ENCODE measurements at places on chromosomes 2 and 18.
A peak's percentile ranks its signal among the peaks of the same experiment; 100 is the strongest.

DNA sequence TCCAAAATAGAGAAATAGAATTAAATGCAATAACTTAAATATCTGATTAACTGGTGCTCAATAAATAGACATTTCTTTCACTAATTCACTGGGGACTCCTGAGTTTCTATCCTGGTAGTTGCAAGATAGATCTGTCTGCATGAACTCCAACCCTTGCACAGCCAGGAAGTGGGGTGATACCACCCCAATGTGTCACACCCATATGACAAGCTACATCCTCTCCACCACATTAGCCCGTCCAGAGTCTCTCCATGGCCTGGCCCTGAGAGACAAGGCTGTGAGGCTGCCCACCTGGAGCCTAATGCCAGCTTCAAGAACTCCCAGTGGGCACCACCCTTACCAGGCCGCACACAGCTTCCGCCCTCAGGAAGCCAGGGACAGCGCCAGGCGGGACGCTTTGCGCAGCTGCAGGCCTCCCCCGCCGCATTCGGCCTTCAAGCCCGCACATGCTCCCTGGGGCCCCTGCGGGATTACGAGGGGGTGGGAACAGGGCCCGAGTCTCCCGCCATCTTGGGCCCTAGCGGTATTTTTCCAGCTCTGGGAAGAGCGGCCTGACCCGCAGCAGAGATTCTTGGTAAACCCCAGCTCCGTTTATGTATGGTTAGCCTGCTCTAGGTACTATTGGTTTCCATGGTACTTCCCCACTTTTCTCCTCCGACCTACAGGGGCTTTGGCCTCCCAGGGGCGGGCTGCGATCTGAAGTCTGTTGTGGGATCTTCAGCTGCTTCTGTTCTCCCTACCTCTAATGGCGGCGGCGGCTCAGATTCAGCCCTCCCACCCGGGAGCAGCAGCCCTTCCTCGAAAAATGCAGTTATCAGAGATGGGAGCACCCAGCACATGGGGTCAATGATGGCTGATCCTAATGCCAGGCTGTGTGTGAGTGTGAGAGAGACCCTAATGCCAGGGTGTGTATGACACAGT is at the start of gene TDRD15:
Gene TDRD15, plus strand, starts transcription at position 496 of the 921 bp plus-strand sequence. CDS start 13,500 bp downstream, outside the sequence.
- no peak for DNase-seq

DNA sequence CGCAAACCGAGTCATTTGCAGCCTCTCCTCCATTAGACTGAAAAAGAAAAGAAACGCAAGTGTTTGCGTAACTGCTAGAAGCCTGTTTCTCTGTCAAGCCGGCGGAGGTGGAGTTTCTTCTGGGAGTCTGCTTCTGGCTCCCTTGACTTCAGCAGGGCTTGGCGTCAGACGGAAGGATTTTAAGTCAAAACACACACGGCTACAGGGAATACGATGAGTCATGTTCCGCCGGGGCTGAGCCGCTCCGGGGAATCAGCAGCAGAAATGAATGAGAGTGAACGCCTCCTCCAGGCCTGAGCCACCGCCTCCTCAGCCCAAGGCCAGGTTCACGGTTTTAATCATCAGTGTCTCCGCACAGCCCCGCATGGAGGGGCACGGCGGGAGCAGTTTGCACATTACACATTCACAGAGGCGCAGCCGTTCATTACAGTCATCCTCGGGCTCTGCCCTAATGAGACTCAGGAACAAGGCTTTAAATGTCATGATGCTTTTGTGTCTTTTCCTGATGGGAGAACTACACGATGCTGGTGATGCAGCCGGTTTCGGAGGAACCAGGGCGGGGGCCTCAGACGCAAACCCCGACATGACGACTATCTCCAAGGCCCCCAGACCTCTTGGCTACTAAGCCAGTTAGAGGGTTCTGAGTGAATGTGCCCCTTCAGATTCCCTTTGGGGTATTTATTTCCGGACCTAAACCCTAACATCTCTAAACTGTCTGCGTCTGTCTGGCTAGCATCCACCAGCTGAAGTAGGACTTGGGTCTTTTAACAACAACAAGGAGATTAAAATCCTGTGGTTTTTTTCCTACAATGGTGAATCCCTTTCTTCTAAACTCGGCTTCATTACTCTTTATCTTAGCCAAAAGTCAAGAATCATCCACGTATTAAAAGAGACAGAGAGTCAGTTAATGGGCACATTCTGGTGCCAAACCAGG is 11.1 kb upstream of the SCG2 start:
- peak; percentile 48 for DNase-seq

- DNase-seq: no peak
Measured at GRCh38 chr2:158828378-158829164, 33.5 kb downstream of the DAPL1 start.

DNA sequence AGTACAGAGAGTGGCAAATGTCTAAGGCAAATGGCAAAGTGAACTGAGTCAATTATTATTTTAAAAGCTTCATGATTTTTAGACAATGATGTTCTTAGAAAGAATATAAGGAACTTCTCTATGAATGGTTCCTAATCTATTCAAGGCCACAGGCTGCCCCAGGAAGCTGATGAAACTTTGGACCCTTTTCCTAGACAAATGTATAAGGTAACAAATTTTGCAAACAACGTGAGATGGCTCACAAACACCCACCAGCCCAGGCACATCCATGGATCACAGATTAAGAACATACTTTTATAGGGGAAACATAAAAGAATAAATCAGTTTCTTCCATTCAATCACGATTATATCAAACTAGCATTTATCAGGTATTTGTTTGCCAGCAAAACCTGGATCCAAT is 659.0 kb downstream of the IRS1 start:
- DNase-seq: no peak

GRCh38 chr2:160246356-160246755 is 46.3 kb upstream of the ITGB6 start:
- DNase-seq: no peak

GRCh38 chr18:40708726-40709125 is 1246.3 kb upstream of the PIK3C3 start:
- no peak for DNase-seq

- no peak for DNase-seq
Measured at GRCh38 chr2:32135409-32135808, 30.3 kb upstream of the SLC30A6 start.

DNA sequence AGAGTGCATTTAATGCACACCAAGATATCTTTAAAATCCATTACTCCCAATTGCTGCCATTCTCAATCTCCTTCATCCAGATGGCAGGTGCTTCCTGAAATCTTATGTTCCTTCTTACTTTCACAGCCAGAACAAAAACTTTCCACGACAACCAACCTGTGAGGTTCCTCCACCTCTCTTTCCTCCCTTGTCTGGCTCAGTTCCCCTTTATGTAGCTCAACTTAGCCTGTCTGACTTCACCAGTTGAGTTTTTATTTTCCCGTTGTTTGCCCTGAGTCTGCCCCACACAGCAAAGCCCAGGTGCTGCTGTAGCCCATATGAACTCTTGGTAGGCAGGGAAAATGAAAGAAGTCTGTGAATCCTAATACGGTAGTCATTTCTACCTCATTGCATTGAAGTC is 112.5 kb downstream of the MREG start:
- DNase-seq: no peak

GRCh38 chr2:191757208-191757607 is 79.3 kb downstream of the NABP1 start:
- DNase-seq: no peak

GRCh38 chr2:120305296-120305695 is 40.6 kb upstream of the INHBB start:
- no peak for DNase-seq

- DNase-seq: no peak
Measured at GRCh38 chr18:58699551-58699950, 28.3 kb downstream of the MALT1 start.

DNA sequence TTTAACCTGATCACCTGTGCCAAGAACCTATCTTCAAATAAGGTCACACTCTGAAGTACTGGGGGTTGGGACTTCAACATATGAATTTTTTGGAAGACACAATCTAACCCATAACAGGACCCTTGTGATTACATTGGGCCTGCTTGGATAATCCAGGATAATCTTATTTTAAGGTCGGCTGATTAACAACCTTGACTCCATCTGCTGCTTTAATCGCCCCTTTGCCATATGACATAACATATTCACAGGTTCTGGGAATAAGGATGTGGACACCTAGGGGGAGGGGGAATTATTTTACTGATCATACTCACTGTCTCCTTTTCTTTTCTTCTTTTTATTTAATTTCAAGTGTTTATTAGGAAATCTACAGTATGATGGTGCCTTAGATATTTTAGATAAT is 34.8 kb downstream of the CDH20 start:
- DNase-seq: no peak

DNA sequence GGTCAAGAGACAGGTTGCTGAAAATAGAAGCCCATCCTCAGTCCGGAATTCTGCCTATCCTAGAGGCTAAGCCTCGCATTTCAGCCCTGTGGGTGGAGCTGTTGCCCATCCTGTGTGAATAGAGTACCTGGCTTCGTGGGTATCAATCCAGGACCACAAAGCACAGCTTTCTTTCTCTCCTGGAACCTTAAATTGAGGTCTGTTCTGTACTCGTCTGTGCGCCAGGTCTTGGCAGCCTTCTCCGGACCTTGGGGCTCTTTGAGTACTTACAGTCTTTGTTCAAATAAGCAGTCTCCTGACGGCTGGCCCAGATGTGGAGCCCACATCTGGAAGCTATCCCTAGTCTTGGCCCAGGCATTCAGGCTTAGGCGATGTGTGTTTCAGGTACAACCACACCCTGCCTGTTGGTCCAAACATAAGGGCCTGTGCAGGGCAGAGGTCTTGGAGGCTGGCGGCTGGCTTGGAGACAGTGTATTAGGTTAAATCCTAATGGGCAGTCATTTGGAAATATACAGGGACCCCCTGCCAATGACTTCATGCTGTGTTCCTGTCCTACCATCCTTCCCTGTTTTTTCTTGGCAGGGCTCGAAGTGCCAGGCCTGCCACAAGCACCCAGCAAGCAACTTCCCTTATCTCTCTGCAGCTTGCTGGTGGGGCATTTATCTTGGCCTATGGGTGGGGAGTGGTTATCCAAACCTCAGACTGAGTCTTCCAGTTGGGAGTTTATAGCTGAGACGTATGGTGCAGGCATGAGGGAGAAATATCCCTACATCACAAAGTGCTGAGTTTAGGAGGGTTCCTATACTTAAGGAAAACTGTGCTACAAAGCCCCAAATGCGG is 294.1 kb downstream of the BCL2 start:
- DNase-seq: no peak

- DNase-seq: peak; percentile 39
Measured at GRCh38 chr18:46148810-46149209, 44.6 kb downstream of the HAUS1 start.

DNA sequence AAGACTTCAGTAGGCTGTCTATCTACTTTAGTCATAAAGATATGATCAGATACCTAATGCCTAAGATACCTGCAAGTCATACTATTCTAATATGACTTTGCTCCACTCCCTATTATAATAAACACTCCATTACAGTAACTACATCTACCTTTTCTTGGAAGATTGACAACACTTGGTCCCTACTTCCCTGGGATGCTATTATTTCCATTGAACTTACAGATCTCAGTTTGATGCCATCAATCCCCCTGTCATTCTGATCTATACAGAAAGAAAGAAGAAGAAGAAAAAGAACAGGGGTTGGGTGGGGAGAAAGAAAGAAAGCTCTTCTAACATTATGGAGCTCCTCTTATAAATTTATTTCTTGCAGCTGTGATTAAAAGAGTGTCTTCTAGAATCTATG is 889.1 kb upstream of the NRXN1 start:
- DNase-seq: no peak

- no peak for DNase-seq
Measured at GRCh38 chr18:8627107-8627472, 17.9 kb downstream of the RAB12 start.

DNA sequence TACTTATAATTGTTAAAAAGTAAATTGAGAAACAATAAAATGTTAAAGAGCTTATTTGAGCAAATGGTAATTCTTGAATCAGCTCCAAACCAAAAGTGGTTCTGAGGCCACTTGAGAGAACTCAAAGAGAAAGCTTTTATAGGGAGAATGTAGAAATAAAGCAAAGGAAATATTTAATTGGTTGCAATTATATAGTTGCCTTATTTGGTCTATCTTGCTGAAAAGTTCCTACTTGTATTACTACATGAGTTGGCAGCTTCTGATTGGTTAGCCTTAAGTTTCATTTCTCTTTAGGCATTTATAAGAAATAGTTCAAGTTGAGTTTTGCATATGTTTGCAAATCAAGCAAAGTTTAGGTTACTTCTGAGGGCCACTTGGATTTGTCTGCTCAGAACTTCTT is 38.1 kb downstream of the SCN2A start:
- DNase-seq: no peak

- peak; percentile 76 for DNase-seq
Measured at GRCh38 chr2:30266051-30266621, 34.8 kb downstream of the LBH start.

DNA sequence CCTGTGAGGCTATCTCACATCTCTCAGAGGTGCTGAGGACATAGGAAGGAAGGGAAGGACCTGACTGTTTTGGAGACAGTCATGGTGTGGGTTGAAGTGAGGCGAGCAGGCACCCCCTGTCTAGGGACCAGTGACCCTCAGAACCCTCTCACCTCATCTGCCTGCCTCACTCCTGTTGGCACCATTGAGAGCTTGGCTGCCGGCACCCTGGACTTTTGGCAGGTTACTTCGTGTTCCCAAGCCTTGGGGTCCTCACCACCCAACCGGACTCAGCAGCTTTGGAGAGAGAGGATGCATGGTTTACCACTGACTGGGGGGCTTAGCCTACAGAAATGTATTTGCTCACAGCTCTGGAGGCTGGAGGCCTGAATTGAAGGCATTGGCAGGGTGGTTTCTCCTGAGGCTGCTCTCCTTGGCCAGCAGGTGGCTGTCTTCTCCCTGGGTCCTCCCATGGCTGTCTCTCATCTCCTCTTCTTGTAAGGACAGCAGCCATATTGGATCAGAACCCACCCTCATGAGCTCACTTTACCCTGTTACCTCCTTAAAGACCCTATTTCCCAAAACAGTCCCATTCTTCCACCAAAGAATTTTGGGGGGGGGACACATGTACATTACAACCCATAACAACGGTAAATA is 142.0 kb downstream of the TSN start:
- DNase-seq: no peak

DNA sequence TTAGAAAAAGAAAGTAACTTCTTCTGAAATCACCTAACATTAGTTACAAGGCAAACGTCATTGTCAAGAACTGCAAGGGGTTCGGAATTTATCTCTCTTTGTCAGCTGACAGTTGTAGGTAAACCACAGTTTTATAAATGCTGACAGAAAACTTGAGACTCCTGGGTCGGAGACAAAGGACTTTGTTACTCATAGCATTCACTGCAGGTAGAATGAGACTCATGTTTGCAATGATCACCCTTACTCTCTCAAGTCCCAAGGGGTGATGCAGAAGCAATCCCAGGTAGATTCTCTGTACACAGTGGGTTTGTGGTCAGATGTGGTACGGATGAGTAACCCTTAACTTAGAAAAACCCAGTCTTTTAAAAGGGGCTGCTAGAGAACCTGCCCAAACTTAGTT is 757.8 kb downstream of the TRIB2 start:
- no peak for DNase-seq

DNA sequence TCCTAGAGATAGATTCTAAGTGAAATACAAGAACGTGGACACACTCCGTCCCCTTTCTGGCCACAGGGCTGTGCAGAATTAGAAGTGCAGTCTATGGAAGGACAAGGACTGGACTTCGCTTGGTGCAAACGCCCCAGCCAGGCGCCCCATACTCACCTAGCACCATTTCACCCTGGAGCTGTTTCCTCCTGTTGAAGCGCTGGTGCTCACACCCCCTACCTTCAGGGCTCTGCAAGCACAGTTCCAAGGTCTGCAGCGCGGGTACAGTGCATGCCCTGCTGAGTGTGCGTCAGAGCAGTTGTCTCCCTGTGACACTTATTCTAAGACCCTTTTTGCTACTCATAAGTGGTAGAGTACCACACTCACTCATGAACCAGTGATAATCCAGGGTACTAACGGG is 3.0 kb downstream of the HPCAL1 start:
- DNase-seq: peak; percentile 25

GRCh38 chr2:85448461-85449213 is 30.1 kb downstream of the SH2D6 start:
- no peak for DNase-seq
